Brain microvascular endothelial cell (primary cell): ENCODE measurements at places on chromosomes 13 and 19.
A peak's percentile ranks its signal among the peaks of the same experiment; 100 is the strongest.

GRCh38 chr19:29326849-29327840 is 114.2 kb upstream of the UQCRFS1 start:
- no peak for DNase-seq

DNA sequence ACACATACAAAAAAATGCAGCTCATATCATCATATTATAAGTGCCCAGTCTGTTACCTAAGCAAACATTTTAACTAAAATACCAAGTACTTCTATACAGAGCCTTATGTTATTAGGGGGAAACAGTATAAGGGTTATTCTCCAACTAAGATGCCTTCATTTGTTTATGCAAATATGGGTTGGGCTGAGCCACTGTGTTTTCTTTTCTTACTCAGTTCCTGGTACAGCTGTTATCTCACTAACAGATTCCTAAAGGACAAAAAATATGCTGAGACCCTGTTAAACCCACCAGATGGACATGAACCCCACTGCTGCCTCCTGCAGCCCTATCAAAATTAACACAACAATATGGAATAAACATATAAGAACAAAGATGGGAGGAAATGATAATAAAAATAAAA is 34.5 kb upstream of the SMAD9 start:
- no peak for DNase-seq

GRCh38 chr13:50889317-50889716 is 20.3 kb upstream of the RNASEH2B start:
- DNase-seq: no peak

DNA sequence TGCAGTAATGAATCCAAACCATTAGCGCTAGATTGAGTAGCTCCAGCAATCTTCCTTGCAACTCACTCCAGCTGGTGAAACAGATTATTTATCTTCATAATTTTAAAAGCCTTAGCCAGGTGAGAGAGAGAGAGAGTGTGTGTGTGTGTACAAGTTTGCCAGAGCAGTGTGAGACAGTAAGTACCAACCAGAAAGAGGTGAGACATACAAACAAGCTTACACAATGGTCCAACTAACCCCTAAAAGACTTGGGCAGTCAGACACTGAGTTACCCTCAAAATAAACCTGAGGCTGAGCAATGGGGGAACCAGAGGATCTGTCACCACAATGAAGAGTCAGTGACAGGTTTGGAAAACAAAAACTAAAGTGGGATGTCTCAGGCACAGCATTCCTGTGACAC is 8.1 kb upstream of the THSD1 start:
- DNase-seq: no peak

GRCh38 chr19:54155694-54156093 is 3.8 kb downstream of the LENG1 start:
- DNase-seq: no peak

DNA sequence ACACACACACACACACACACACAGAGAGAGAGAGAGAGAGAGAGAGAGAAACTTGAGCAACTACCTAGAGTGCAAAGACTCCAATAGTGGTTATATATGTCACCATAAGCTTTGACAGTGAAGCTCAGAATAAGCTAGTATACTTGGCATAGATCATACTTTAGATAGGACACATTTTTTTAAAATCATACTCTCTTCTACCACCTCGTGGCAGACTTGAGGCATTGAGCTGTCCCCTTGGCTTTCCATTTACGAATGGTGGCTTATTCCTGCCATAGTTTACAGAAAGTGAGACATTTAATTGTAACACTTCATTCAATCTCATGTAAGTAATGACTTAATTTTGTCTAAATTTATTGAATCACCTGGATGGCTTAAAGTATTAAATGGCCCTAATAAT is 108.2 kb downstream of the EDNRB start:
- DNase-seq: no peak

- DNase-seq: no peak
These were observed 5.0 kb upstream of the LENG1 start for GRCh38 chr19:54164369-54165068.

- no peak for DNase-seq
These were observed 7.8 kb downstream of the ACTN4 start for GRCh38 chr19:38655148-38655824.

DNA sequence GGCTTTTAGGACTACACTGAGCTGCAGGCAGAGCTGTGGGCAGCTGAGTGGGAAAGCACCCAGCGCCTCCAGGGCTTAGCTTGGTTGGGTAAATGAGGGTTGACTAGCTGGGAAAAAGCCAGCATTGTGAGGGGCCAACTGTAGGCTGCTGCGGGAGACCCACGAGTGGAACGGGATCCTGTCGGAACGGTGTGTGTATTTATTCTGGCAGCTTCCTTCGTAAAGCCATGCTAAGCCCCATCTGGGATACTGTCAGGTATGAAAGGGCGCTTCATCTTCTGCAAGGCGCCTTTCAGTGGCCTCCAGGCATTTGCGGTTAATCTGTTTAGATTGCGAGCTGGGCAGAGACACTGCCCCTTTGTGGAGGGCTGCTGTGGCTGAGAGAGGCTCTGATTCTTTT is 39.5 kb upstream of the CNMD start:
- DNase-seq: no peak

DNA sequence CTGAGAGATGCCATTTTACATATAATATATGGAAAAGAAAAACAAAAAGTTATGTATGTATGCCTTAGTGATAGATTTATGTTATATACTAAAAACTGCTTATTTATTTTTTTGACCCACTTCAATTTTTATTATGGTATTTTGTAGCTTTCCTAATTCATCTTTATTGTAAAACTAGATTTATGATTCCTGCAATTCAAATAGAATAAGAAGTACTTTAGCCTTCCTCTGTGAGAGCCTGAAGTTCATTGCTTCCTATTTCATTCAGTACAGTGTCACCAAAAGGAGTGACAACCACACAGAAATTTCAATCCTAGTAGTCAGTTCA is 158.1 kb downstream of the RGCC start:
- DNase-seq: no peak

GRCh38 chr13:92177966-92178365 is 779.5 kb downstream of the GPC5 start:
- no peak for DNase-seq

GRCh38 chr13:46655377-46656180 is 102.6 kb downstream of the LRCH1 start:
- no peak for DNase-seq

DNA sequence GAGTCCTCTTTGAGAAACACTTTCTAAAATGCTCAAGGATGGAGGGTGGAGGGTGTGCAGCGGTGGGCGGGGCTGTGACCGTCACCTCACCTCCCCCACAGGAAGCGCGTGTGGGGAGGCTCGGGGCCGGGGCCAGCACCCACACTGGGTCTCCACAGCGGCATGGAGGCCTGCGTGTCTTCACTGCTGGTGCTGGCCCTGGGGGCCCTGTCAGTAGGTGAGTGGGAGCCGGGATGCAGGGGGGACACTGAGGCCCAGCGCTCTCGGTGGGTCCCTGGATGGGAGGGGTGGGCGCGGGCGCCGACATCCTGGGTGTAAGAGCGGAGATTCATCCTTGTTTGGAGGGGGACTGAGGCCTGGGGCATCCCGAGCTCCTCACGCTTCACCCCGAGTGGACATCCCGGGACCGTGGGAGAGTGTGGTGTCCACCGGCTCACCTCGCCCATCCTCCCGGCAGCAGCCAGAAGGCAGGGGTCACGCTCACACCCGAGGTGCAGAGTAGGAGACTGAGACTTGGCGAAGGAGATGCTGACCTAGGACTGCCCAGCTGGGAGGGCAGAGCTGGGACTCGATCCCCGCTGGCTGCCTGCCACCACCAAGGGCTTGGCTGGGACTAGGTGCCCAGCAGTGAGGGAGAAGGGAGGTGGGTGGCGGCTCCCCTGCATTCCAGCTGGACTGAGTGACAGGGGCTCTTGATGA is at the start of gene GZMM:
GZMM (plus strand) TSS at position 144 of the 699 bp plus-strand sequence; CDS start at position 163, 19 bp downstream.
- no peak for DNase-seq

GRCh38 chr19:28939236-28939635 is 273.7 kb downstream of the UQCRFS1 start:
- DNase-seq: no peak

- DNase-seq: no peak
These were observed 460 bp upstream of the ZNF155 start for GRCh38 chr19:43983544-43983911.

- DNase-seq: no peak
These were observed 186.2 kb downstream of the RGCC start for GRCh38 chr13:41643507-41643906.

GRCh38 chr19:29303069-29303718 is 90.2 kb upstream of the UQCRFS1 start:
- DNase-seq: no peak

DNA sequence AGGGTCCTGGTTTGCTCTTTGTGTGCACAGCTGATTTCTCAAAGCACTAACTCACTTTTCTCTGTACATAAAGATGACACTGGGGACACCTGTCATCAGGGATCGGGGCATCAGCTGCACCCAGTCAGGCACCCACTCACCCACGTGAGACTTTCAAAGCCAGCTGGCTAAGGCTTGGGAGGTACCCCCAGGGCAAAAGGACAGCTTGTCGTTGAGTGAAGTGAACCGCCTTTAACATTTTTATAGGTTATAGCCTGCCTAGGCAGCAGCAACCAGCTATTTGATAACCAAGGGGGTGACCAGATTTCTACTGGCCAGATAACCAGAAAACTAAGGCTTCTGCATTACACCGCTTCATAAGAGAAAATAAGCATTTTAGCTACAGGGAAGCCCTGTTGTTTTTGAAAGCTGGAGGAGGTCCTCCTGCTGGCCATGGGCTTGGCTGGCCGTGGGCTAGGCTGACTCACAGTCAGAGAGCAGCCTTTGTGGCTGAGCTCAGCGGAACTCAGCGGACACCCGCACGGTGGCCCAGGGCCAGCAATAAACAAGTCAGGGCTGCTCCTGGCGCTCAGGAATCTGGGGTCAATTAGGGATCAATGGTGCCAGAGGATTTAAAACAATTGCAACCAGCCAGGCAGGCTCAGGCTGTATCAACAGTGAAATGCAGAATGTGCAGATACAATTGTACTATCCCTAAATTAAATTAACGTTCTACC is 57.1 kb downstream of the ALOX5AP start:
- peak; percentile 93 for DNase-seq

- no peak for DNase-seq
These were observed 56.7 kb upstream of the MED4 start for GRCh38 chr13:48151363-48152161.

DNA sequence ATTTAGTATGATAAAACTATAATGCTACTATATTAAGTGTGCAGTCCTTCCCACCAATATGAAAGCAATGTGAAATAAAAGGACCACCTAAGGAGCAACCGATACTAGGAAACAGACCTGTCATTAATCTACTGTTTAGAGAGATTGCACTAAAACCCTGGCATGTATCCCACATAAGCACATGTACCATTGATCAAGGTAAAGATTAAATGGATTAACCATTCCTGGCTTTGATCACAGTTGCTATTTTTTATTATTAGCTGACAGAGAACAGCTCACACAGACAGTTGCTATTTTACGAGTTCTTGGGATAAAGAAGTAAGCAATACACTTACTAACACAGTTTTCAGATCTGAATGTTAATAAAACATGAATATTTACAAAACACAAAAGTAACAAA is 57.7 kb upstream of the ZDHHC20 start:
- no peak for DNase-seq

- DNase-seq: peak; percentile 92
These were observed 8.0 kb upstream of the ZNF358 start for GRCh38 chr19:7507884-7508283.

DNA sequence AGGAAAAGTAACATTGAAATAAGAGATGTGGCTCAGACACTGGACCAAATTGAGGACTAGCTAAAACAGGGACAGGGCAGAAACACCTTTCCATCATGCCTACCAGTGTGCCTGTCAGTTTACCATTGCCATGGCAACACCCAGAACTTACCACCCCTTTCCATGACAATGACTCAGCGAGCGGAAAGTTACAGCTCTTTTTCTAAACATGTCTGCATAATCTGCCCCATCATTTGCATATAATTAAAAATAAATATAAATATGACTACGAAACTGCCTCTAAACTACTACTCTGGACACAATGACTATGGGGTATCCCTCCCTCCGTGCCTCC is 96.0 kb downstream of the UBL3 start:
- DNase-seq: peak; percentile 45

- peak; percentile 59 for DNase-seq
These were observed 79.4 kb downstream of the SLC15A1 start for GRCh38 chr13:98672947-98673613.

DNA sequence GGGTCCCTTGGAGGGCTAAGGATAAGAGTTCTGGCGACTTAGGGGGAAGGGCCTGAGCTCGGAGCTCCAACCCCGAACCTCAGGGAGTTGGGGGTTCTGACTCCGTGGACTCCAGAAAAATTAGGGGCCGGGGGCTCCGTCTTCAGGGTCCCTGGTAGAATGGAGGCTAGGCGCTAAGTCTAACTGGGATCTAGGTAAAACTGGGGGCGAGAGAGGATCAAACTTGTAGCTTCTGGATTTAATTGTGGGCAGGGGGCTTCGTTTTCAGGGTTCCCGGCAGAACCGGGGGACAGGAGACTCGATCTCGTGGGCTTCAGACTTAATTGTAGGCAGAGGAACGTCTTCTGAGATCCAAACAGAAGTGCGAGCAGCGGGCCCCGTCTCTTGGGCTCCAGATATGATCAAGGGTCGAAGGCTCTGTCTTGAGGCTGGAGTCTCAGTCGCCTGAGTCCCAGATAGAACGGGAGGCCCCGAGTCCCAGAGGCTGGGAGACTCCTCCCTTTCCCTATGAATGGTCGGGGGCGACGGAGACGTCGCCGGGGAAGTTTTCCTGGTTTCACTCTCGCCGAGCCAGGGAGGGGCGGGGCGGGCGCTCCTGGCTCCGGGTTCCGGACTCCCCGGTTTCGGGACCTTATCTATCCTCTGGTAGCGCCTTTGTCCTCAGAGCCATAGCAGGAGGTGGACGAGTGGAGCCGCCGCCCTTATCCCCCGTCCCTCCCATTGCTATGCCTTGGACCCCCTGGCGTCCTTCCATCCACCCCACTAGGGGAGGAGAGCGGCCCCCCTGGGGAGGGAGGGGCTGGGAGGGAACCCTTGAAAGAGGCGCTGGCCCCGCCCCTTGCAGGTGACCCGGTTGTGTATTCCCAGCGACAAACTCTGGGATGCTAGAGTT is 1.3 kb downstream of the NECTIN2 start:
- DNase-seq: peak; percentile 60

GRCh38 chr19:2548966-2549365 is 73.0 kb downstream of the GADD45B start:
- no peak for DNase-seq

DNA sequence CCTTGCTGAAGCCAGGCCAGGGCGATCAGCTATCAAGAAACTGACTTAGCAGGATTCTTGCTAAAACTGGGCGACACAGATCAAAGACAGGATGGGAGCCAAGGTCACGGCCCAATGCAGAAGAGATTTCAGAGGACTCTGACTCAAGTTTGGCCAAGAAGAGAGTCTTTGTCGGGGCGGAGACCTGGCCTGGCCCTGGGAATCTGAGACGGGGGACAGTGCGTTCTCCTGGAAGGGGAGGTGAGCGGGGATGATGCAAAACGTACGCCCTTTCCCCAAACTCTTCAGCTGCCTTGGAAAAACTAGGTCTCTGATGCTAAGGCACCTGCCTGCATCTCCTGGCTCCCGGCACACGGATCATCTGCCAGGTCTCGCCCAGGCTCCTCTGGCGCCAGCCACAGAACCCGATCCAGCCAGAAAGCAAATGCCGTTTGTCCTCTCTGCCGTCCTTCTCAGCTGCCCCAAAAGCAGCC is 9.8 kb downstream of the MVB12A start:
- no peak for DNase-seq
